ENCODE measurements at places on chromosomes 5 and 9. TPM values are rescaled to one million over a fixed set of nuclear protein-coding genes. Genes with fewer than 3 reads are reported as not detected.

The PCA3 gene
- not detected for total RNA-seq

The ACSL6 gene
- not detected for total RNA-seq

The PHF24 gene
- total RNA-seq = 0.06 TPM

The CYFIP2 gene
- total RNA-seq = 1.4 TPM

The PRKAA1 gene
- total RNA-seq = 57.2 TPM

The SERINC5 gene
- 11.1 TPM for total RNA-seq

The SLC6A18 gene
- not detected for total RNA-seq

The SLC36A3 gene
- not detected for total RNA-seq

The ITK gene
- total RNA-seq = not detected

The PCDHGA7 gene
- total RNA-seq = 9.9 TPM

The PPP1R26 gene
- total RNA-seq = 4.6 TPM

The FOXD4L3 gene
- 0.34 TPM for total RNA-seq

The CCNO gene
- 0.10 TPM for total RNA-seq

The ZCCHC9 gene
- total RNA-seq = 19.6 TPM

The PMPCA gene
- 33.6 TPM for total RNA-seq

The PTPN3 gene
- 8.5 TPM for total RNA-seq

The FCN2 gene
- total RNA-seq = not detected

The ANGPTL2 gene
- total RNA-seq = 157 TPM

The MARCHF3 gene
- total RNA-seq = 3.7 TPM

The PCDHA10 gene
- total RNA-seq = 0.59 TPM

The NOTCH1 gene
- total RNA-seq = 23.4 TPM

All from cardiac ventricle fibroblast (primary cell).